ENCODE measurements at places on chromosomes 16 and 17. TPM values are rescaled to one million over a fixed set of nuclear protein-coding genes. Genes with fewer than 3 reads are reported as not detected.

CDT1 gene
- total RNA-seq, result 19.9 TPM

FBXO39 gene
- total RNA-seq, result 9.3 TPM

GDPD1 gene
- total RNA-seq, result 1.5 TPM

GJC1 gene
- 6.6 TPM for total RNA-seq

ZNF423 gene
- 0.08 TPM for total RNA-seq

Data from hair follicular keratinocyte (primary cell).